ENCODE measurements at places on chromosomes 7 and 10.
A peak's percentile ranks its signal among the peaks of the same experiment; 100 is the strongest.

GRCh38 chr7:130394421-130395195 lies 14.3 kb downstream of the CPA1 start:
- DNase-seq: no peak

GRCh38 chr10:729213-729612 lies 39.7 kb upstream of the DIP2C start:
- DNase-seq: no peak

- DNase-seq: no peak
Observed at GRCh38 chr10:66258693-66259092, 667.1 kb upstream of the LRRTM3 start.

GRCh38 chr10:49398986-49399385 lies 3.1 kb upstream of the DRGX start:
- no peak for DNase-seq

DNA sequence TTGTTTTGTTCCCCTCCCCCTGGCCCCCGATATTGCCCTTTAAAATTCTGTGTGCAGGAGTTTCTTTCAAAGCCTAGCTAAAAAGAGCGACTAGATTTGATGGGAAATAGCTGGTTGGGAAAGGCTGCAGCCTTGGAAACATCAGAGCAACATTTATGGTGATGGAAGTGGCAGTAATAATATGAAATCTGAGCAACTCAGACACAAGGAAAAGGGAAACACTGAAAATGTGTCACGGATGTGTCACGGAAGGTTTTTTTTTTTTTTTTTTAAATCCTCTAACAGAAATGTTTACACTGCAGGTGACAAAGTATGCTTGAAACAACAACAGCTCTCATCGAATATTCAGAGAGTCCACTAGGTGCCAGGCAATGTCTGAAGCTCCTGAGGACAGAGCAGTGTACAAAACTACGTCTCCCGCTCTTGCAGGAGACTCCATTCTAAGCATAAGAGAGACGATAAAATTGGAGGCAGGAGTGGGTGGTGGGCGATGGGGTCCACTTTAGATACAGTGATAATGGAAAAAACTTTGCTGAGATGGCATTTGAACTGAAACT lies 143.0 kb downstream of the RSU1 start:
- no peak for DNase-seq

DNA sequence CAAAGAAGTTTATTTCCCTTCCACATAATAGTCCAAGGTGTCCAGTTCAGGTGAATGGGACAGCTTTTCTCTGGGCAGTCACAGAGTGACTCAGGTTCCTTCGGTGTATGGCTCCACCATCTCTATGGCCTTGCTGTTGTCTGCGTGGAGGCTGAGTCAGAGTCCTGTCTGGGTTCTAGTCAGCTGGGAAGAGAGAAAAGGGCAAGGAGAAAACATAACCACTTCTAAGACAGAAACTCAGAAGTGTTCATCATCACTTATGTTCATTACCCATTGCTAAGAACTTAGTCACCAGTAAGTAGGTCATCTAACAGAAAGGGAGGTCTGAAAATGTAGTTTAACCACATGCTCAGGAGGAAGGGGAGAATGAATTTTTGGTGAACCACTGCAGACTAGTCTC lies 32.4 kb upstream of the CCDC7 start:
- DNase-seq: no peak

GRCh38 chr7:89053130-89053529 lies 257.6 kb upstream of the TEX47 start:
- no peak for DNase-seq

- peak; percentile 88 for DNase-seq
Observed at GRCh38 chr7:142854372-142855113, at the start of gene EPHB6. TSS of gene EPHB6 (plus strand) at chr7:142855076. CDS start at chr7:142863228, 8,152 bp downstream.

- no peak for DNase-seq
Observed at GRCh38 chr10:118445535-118445934, 103.4 kb upstream of the FAM204A start.

- DNase-seq: no peak
Observed at GRCh38 chr10:36676756-36677430, 448.5 kb upstream of the ANKRD30A start.

DNA sequence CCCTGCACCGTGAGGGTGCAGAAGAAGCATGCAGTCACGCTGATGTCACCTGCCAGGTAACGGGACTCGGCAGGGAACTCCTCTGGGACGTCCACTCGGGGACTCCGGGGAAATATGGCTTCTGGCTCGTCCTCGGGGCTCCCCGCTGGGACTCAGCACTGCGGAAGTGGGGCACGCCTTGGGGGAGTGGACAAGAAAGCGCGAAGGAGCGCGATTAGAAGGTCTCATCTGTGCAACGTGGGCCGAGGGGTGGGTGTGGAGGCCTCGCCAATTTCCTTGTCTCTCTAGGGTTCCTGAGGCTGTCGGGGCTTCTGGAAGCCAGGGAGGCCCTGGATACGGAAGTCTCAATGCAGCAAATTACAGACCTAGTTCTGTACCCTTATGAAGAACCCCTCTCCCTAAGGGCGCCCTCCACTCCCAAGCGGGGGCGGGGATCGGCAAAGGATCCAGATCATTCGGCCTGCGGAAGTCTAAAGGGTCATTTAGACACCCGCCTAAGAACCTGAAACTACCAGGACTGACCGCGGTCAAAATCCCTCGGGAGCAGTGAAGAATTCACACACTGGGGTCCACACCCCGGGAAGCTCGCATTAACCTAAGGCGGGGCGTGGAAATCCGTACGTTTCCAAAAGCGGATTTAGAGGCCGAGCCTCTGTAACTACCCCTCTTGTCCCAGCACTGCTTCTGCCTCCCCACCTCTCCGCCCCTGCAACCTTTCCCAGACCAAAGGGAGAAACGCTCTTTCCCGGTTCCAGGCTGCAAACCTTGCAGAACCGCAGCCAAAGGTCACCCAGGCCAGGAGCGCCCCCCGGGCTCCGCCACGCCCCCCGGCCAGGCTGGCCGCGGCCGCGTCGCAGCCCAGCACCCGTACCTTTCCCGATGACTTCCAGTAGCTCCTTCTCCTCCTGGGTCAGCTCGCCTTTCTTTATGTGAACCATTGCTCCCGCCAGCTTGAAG lies 640 bp downstream of the ANKMY2 start:
- DNase-seq: peak; percentile 60

GRCh38 chr7:121994625-121995410 lies 121.9 kb downstream of the PTPRZ1 start:
- DNase-seq: peak; percentile 38

DNA sequence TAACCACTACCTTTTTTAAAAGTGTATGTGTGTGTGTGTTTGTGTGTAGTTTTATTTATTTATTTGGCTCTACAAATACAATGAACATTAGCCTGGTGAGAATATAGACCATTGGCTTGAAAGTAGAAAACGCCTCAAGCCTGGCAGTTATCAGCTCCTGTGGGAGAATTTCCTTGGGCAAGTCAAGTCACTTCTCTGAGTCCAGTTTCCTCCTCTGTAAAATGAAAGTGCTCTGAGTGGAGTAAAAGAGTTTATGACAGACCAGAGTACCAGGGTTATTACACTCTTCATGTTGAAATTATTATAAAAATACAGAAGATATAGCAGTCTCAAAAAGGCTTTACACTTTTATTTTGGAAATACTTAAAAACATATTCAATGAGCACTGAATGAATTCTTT lies 10.1 kb upstream of the RHOBTB1 start:
- DNase-seq: no peak

DNA sequence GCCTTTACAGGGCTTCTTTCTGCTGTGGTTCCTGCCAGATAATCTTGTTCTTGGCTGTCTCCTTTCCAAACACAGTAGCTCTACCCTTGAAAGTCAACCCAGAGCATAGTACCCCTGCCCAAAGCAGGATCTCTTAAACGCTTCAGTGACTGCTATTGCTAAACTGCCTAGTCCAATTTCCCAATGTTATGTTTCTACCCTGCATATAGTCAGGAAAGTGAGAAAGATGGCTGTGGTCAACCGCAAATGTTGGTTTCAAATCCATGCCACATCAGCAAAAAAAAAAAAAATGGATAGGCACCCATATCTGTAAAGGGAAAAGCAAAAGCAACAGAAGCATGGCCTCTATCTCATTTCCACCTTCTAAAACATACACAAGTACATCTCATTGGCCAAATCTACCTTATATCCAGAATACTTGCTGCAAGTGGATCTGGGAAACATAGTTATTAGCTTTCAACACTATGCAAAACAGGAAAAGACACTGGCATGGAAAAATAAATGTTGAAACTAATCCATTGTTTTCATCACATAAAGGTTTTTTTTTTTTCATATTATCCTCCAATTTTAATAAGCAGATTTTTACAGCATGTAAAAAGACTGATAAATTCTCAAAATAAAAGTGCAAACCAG lies 59.8 kb downstream of the DNAJC1 start:
- no peak for DNase-seq

GRCh38 chr7:124720195-124720594 lies 45.4 kb downstream of the GPR37 start:
- no peak for DNase-seq

DNA sequence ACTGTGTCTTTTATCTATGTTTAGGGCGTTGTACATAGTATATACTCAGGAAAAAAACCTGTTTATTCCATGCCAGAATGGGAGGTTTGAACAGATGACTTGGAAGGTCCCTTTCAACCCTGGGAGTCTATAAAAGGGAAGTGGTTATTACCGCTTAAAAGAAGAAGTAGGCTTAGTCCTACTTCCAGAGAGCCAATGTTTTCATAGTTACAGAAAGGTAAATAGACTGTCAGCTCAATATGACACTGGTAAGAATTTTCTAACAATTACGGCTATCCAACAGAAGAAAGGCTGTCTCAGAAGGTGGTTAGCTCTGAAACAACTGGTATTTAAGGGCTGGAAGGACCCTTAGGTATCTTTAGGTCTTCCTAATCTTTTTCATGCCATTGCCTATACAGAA lies 1.1 kb upstream of the TFAM start:
- DNase-seq: no peak

DNA sequence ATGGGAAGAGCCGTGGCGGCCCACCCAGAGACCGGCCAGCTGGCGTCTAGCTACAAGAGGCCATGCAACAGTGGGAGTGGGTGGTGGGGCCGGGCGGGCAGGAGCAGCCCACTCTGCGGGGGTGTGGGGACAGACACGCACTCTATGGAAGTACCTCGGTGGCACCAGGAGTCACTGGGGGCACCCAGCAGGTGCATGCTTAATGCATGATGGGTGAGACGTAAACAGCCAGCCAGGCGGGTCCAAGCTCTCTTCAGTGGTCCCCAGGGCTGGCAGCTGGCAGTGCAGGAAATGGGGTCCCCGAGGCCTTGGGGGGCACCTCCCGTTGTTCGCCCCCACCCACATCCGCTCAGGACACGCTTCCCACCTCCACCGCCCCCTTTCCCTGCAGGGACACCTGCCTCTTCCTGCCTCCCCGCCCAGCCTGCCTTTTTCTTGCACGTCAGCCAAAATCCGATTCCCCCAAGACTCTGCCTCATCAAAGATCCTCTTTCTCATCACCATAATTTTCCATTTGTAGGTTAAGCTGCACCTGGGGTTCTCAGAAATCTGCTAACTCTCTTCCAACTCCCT lies 22.6 kb upstream of the PSMG3 start:
- peak; percentile 31 for DNase-seq

DNA sequence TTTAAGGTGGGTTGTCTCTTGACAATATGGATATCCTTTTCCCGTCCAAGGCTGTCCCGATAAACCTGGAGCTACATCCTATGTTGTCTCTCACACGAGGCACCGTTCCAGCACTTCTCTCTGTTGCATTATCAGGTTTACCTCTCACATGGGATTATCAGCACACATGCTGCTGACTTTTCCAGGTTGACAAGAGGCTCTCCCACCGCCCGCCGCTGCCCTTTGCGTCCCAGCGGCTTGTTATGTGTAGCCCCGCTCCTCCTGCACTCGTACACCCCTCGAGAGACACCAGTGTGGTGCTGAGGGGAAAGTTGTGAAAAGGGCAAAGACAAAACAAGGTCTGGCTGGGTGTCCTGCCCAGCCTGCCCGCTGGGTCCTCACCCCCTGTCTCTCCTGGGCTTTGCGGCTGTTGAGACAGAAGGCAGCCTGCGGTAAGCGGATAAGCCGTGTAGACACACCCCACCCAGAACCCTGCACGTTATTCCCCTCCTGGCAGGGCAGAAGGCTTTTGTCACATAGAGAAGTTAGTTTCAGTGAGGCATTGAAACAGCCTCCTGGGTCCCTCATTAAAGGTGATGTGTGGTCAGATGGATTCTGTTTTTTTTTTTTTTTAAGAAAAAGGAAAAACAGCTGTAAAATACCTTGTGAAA lies 38.7 kb downstream of the UBE3C start:
- no peak for DNase-seq

DNA sequence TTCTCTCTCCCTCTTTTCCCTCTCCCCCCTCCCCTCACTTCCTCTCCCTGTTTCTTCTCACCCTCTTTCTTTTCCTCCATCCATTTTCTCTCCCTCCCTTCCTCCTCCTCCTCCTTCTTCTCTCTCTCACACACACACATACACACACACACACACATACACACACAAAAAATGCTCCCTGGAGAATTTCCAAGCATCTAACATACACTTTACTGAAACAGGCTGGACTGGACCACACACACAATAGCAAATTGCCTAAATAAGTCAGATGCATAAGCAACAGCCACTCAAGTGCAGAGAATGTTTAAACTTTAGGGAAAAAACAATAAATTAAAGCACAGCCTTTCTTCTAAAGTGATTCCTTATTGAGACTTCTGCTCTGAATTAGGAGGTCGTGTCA lies 267.7 kb downstream of the FGFR2 start:
- no peak for DNase-seq

GRCh38 chr10:63227207-63227895 lies 94.2 kb downstream of the NRBF2 start:
- no peak for DNase-seq

DNA sequence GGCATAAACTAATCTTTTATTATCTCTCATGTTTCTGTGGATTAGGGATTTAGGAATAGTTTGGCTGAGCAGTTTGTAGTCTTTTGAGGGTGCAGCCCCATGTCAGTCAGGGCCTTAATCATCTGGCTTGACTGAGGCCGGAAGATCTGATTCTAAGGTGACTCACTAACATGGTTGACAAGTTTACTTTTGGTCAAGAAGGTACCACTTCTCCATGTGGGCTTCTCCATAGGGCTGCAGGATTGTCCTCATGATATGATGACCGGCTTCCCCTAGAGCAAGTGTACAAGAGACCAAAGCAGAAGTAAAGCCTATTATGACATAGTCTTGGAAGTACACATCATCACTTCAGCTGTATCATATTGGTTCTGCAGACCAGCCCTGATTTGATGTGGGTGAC lies 45.9 kb upstream of the OIT3 start:
- no peak for DNase-seq

- DNase-seq: peak; percentile 47
Observed at GRCh38 chr7:50450590-50451032, 461 bp upstream of the FIGNL1 start.

- peak; percentile 40 for DNase-seq
Observed at GRCh38 chr10:4650582-4650981, 175.4 kb upstream of the AKR1E2 start.

- DNase-seq: no peak
Observed at GRCh38 chr10:5356302-5356763, 8.4 kb upstream of the UCN3 start.

Measured in Right ventricle myocardium superior (tissue), 1 donor.